Activated CD4-positive, alpha-beta memory T cell treated with anti-CD3 and anti-CD28 coated beads, Interleukin-2, amount 10 ng/mL, durations not matched to agents 7 days and 5 days (primary cell): ENCODE measurements at places on chromosomes 12 and 14. TPM values are rescaled to one million over a fixed set of nuclear protein-coding genes. Genes with fewer than 3 reads are reported as not detected.
A peak's percentile ranks its signal among the peaks of the same experiment; 100 is the strongest.

Gene COCH
- 0.38 TPM for total RNA-seq

Gene SIX6
- not detected for total RNA-seq

Gene APOF
- total RNA-seq = not detected

Gene LMO3
- not detected for total RNA-seq

Gene LMNTD1
- total RNA-seq = not detected

Gene RAD9B
- 1.1 TPM for total RNA-seq

Gene AKAP6
- total RNA-seq = 1.4 TPM

DNA sequence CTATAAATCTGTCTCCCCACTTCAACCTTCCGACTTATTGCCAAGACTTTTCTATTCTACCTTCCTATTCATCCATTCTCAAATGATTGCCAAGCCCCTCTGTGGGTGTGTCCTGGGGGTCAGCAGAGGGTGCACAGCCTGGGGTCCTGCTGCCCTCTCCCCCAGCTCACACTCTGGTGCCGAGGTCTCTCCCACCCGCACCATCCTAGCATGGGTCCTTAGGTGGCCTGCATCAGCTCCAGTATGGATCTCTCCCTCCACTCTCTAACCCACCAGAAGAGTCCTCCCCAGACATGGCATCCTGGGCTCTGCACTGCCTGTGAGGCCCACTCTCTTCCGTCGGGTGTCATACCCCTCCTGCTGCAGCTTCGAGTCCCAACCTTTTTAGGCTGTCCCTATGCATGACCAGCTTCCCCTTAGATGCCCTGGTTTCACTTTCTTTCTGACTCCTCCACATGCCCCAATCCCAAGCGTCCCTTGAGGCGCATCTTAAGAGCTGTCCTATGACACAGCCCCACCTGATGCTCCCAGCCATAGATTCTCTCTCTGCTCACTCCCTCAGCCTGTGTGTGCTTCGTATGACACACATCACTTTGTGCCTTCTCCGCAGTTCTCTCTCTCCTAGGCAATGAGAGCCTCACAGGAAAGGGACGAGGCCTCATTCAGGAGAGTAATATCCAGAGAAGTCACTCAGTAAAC lies 43.9 kb downstream of the GIT2 start:
- DNase-seq = no peak

- no peak for DNase-seq
Measured at GRCh38 chr14:67580336-67581171, 19.5 kb downstream of the PIGH start.

DNA sequence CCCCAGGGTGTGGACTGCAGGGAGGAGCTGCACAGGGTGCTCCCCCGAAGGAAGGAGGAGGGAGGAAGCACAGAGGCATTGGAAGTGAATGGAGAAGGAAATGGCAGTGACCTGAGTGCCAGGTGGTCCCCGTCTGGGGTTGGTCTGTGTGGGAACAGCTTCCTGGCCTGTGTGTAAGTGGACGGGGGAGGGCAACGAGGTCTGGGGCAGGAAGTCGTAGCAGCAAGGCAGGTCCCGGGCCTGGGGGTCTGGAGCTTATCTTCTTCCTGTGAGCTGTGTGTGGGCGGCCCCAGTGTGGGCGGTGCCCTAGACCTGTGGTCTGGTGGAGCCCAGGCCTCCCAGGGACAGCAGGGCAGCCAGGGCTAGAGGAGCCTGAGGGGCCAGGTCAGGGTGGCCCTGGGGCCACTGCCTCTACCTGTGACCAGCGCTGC lies 382.1 kb downstream of the TMEM121 start:
- no peak for DNase-seq

DNA sequence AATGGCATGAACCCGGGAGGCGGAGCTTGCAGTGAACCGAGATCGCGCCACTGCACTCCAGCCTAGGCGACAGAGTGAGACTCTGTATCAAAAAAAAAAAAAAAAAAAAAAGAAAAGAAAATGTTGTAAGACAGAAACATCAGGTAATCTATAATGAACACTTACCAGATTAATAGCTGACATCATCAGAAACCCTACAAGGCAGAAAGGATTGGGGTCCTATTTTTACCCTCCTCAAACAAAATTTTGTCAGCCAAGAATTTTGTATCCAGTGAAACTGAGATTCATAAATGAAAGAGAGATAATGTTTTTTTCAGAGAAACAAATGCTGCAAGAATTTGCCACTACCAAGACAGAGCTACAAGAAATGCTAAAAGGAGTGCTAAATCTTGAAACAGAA lies 14.1 kb downstream of the CLEC1A start:
- no peak for DNase-seq

DNA sequence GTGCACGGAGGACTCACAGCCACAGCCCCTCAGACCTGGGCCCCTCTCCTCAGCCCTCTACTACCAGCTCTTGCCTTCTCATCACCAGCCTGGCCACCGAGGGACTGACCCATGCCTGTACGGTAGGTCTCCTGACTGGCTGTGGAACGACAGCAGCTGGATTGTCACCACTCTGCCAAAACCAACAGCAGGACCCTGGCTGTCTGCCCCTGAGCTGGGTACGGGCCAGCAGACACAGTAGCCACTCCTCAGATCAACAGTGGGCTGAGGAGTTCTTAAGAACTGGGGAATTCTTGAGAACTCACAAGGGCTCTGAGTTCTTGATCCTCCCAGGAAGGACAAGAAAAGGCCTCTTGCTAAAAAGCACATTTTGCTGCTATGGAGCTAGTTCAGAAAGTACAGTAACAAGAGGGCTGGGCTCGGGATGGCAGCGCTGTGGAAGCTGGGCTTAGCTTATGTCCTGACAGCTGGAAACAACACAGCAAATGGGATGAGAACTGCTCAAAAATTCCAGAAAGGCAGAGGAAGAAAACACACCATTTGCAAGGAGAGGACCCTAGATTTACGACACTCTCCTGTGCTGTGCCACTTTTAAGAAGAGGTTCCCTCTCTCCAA lies 176.4 kb downstream of the ANO2 start:
- no peak for DNase-seq

DNA sequence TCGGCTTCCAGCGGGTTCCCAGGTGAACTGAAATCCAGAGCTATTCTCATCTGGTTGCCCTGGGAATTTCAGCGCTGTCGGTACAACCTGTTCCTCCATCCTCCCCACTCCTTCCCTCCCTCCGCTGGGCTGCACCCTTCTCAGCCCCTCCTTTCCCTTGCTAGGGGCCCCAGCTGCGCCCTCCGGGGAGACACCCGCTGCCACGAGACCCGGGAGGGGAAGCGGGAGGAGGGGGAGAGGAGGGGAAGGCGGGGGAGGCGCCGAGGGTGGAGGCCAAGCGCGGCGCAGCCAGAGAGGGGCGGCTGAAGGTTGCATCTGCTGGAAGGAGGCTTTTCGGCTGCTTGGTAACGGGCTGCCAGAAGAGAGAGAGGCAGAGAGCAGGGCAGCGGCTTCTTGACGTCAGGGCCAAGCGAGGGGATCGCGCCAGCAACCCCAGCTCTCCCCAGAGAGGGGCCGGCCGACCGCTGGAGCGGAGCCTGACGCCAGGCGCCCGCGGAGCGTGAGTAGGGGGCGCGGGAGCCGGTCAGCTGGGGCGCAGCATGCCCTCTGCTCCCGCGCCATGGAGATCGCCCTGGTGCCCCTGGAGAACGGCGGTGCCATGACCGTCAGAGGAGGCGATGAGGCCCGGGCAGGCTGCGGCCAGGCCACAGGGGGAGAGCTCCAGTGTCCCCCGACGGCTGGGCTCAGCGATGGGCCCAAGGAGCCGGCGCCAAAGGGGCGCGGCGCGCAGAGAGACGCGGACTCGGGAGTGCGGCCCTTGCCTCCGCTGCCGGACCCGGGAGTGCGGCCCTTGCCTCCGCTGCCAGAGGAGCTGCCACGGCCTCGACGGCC lies at the start of gene KCNA5:
Gene KCNA5, plus strand, starts transcription at position 291 of the 831 bp plus-strand sequence. Its CDS starts 269 bp downstream, at position 560.
- DNase-seq = no peak

DNA sequence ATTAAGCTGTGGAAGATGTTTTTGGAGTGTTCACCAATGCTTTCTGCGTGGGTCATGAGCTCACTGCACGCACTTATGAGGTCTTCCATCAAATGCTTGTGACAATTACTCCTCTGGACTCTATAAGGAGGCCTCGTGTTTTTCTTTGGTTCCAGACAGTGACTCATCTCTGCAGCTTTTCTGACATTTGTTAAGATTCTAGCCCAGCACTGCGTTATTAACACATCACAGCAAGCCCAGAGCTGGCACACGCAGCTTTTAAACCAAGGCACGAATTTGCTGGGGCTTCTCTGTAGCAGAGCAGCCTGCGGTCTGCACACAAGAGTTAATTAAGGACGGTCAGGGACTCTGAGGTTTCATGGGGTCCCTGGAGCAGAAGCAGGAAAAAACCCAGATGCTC lies 16.9 kb downstream of the MEG3 start:
- DNase-seq = no peak

GRCh38 chr14:23929822-23930294 lies 23.7 kb upstream of the DHRS4 start:
- peak; percentile 81 for DNase-seq

- DNase-seq = no peak
Measured at GRCh38 chr14:21095430-21096205, 2.8 kb downstream of the ZNF219 start.

DNA sequence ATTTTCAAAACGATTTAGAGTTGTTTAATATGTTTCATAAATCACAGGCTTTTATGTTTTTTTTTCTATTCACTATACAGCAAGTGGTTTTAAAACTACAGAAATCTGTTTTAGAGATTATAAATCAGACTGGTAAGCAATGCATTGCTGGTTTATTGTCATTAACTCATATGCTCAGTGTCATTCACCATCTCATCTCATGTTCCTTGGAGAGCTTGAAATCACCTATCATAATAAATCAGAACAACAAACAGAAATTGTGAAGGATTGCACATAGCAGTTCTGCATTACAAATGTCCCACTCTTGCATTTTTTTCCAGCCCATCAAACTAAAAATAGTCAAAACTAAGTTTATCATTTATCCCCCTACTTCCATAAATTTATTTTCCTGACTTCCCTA lies 470.8 kb downstream of the FSCB start:
- DNase-seq = no peak

DNA sequence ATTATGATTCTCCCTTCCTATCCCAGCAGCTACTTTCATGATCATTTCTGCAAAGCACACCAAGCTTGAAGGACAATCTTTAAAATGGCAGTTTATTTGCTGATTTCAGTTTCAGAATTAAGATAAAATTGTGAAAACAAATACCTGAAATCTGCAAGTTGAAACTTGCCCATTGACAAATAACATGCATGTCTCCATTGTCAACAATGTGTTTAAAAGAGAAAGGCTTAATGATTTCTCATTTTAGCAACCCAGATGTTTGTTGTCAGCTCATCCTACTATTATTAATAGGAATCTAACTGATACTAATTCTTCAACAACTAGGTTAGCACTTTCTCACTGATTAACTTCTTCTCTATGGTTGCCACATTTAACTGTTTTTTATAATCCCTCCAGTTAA lies 474.6 kb downstream of the PRKD1 start:
- DNase-seq = no peak

DNA sequence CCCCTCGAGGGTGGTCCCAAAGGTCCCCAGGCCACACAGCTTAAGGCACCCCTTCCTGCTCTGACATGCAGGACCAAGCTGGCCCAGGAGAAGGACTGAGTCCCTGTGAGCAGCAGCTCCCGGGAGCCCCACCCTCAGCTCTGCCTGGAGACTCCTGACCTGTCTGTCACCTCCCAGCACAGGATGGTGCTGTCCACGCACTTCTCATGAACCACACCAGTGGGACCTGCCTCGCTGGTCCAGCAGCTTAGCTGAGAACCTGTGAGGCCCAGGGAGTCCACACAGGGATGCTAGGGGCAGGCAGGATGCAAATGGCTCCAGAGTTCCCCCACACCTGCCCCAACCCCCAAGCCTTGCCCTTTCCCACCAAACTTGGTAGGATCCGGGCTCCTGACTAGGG lies 27.7 kb downstream of the CCDC85C start:
- no peak for DNase-seq

GRCh38 chr12:64670919-64671639 lies 60.8 kb downstream of the RASSF3 start:
- peak; percentile 41 for DNase-seq

GRCh38 chr14:71135496-71135895 lies 228.2 kb downstream of the PCNX1 start:
- no peak for DNase-seq
